Mesendoderm (in vitro differentiated cells): ENCODE measurements at places on chromosomes 2 and 18.

- DNase-seq, result no peak
Measured at GRCh38 chr2:24336811-24337210, 23.5 kb downstream of the ITSN2 start.

DNA sequence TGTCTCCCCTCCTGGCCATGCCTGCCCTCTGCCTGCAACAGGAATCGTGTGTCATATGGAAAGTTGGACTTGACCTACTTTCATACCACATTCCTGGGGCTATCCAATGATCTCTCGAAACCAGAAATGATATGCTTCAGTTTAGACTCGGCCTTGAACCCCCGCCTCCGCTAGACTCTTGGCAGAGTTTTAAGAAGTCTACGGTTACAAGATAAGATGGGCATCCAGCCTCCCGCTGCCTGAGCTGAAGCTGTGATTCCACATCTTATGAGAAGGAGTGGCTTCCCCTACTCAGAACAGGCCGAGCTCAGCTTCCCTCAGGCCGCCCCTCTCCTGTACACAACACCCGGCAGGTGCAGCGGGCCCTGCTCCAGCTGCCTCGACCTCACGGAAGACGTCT lies 73.9 kb downstream of the MTCL1 start:
- no peak for DNase-seq

DNA sequence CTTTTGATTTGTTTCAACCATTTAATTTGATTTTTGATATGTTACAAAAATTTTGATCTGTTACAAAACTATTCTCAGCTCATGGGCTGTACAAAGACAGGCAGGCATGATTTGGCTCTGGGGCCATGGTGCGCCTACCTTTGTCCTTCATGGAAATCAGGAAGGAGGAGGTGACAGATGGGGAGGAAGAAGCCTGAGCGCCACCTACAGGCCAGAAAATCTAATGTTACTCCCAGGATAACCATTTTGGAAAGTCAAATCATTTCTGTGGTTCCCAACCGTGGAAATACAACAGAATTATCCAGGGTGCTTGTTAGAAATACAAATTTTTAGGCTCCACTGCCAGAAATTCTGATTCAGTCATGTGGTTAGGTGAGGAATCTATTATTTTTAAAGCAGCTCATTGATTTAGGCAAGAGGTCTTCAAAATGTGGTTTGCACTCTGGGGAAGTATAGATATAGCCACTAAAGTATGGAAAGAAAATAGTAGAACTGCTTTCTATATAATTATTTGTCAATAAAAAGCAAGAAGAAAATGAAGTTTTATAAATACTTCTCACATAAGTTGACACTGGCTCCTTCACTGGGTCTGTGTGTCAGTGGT lies 93.9 kb downstream of the EVA1A start:
- peak; percentile 80 for DNase-seq

GRCh38 chr2:240208096-240208495 lies 67.6 kb upstream of the OTOS start:
- no peak for DNase-seq

DNA sequence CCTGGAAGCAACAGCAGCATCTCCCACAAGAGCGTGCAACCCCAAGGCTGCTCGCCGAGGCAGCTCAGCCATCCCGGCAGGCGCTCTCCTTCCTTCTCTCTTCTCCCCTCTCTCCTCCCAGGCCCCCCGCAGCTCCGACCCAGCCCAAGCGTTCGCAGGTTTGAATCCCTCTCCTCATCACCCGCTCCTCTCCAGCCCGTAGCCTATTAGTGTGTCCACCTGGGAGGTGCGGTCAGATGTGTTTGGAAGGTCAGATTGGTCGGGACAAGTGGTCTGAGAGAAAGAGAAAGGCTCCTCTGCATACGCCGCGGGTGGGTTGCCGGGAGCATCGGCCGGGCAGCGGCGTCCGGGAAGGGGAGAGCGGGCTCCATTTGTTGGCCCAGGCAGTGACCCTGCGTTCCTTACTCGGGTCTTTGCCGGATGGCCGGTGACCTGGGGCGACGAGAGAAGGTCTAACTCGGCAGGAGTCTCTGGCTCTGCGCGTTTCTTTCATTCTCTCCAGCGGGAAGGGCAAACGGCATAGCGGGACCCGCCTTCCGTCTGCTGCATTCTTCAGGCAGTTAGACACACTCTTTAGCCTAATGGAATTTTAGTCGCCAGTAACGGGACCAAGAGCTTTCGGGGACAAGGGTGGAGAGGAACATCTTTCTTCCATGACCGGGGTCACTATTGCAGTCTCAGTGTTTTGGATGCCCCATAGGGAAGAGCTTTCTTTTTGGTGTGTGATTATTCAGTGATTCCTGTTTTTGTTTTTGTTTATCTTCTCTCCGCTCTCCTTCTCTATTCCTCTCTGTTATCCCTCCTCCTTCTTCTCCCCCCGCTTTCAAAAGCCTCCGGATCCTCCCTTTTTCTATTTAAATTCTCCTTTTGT lies 1.1 kb upstream of the TMEFF2 start:
- DNase-seq, result peak; percentile 67

- peak; percentile 58 for DNase-seq
Measured at GRCh38 chr2:204885747-204886146, 340.5 kb downstream of the PARD3B start.

GRCh38 chr2:70469435-70469834 lies 84.2 kb downstream of the TGFA start:
- DNase-seq, result peak; percentile 35

DNA sequence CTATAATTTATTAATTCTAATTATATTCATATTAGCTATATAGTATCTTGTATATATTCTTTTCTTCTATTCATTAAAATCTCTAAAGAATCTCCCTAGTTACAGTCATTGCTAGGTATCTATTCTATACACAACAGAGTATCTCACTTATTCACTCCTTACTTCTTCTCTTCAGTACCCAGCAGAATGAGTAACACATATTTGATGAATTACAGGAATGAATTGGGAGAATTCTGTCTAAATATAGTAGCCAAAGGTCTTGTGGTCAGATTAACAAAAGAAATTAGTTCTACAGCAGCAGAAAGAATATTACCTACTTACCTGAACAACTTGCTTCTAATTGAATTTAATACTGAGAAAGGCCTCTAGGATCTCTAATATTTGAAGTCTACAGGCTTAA lies 758.0 kb upstream of the ZEB2 start:
- DNase-seq, result no peak

- DNase-seq, result no peak
Measured at GRCh38 chr18:55261253-55261652, 302.0 kb upstream of the CCDC68 start.

- no peak for DNase-seq
Measured at GRCh38 chr2:209413311-209414014, 10.4 kb upstream of the MAP2 start.

DNA sequence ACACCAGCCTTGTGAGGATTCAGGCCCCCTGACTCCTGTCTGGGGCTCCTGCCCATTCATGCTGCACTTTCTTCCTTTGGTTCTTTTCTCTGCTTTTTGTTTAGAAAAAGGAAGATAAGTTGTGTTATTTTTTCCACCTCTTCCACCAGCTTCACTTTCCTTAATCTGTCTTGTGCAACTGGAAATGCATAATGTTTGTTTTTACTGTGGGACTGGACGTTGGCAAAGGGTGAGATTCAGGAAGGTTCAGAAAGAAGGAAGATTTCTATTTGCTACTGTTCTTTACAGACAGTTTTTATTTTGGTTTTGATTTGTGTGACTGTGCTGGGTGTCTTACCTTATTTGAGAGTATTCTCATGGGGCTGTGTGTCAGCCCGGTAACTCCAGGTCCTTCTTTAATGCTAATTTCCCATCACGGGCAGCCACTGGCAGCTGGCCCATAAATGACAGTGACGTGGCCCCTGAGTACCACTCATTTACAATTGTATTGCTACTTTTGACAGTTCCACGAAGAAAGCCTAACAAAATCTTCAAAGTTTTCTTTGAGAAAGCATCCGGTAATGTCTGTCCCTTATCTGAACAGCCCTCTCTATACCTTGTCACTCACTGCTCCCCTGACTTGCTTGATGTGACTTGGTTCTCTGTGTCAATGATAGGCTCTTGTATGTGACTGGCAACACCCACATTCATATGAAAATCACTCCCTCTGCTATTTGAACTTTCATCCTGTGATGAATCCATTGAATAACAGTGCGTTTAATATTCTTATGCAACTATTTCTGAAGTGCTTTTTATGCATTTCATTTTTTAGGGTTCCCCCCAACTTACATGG lies 32.7 kb downstream of the RHBDD1 start:
- DNase-seq, result no peak

DNA sequence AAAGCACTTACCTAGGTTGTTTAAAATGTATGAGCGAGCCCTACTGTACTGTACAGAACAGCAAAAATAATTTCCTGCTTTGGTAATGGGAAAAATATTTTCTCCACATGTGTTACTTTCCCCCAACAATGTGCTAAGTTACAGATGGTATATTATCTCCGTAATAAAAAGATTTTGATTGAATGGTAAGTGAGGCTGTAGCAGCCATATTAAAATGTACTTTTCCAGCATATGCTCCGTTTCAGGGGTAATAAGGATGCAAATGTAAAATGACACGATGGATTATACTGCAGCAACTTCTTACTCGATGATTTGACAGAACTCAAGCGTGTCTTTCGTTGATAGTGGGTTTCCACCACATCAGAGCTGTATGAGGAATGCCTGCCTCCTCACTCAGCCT lies 50.5 kb downstream of the OSBPL6 start:
- DNase-seq, result no peak

DNA sequence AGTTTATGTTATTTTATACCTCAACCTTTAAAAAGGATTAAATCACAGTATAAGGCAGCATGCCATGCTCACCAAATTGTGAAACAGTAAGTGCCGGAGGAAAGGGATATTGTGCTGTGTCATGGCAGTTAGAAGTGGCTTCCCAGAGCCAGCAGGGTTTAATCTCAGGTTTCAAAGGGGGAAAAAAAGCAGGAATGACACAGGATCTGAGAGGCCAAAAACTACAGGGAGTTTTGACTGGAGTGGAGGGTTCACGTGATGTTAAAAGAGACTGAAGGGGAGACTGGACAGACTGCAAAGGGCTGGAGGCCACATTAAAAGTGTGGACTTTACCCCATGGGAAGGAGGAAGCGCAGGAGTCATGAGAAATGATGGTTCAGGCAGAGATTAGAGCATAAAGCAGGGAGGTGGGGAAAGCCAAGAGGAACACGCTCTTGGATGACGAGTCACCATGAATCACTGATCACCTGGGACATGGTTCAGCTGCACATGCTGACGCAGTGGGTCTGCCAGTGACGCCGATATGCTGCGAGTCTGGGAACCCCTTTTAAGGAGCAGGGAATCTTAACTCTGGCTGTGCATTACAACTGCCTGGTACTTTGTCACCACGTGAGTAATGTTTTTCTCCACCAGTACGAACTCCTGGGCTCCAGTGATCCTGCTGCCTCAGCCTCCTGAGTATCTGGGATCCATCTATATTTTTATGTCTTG lies 6.1 kb downstream of the CHMP1B start:
- peak; percentile 93 for DNase-seq

DNA sequence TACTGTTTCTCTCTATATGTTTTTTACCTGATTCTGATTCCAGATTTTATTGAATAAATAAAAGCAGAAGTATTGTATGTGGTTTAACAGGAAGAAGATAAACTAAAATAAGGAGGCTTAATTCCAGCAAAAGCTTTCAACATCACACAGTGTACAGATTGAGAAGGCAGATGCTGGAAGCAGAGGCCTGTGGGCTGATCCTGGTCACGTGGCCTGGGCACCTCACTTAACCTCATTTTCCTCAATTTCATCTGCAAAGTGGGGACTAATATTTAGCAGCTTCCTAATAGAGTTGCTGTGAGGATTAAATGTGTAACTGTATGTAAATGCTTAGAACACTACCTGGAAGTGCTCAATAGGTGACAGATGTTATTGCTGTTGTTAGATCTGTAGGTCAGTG lies 58.0 kb downstream of the CDCA7 start:
- no peak for DNase-seq

DNA sequence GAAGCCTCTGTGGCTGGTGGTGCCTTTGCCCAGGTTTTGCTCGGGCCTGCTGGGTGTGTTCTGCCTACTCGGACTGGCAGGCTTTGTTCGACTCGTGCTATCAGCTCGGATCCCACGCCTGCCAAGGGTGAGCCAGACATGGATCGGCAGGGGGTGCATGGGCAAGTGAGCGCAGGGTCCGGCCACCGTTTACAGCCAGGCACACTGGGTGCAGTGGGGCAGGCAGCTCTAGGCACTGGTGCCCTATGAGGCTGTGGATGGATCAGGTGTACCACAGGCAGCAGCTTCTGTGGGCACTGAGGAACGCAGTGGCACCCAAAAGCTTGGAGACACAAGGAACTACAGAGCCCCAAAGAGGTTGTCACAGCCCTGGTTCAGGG lies 25.6 kb downstream of the MARCHF7 start:
- DNase-seq, result no peak
